ENCODE measurements at places on chromosomes 5 and 9. TPM values are rescaled to one million over a fixed set of nuclear protein-coding genes. Genes with fewer than 3 reads are reported as not detected.

DNA sequence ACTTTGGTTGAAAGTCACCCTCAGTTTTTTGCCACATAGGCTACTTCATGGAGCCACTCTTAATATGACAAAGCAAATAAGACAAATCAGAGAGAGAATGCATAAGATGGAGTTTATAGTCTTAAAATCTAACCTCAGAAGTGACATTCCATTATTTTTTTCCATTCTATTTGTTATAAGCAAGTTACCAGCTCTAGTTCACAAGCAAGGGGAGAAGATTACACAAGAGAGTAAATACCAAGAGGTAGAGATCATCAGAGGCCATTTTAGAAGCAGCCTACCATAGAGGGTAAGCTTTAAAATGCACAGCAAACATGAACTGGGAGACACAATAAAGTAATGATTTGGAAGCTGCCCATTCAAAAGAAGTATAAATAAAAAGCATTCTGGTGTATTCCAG lies 651.3 kb upstream of the MEF2C start:
- DNase-seq: no peak

DNA sequence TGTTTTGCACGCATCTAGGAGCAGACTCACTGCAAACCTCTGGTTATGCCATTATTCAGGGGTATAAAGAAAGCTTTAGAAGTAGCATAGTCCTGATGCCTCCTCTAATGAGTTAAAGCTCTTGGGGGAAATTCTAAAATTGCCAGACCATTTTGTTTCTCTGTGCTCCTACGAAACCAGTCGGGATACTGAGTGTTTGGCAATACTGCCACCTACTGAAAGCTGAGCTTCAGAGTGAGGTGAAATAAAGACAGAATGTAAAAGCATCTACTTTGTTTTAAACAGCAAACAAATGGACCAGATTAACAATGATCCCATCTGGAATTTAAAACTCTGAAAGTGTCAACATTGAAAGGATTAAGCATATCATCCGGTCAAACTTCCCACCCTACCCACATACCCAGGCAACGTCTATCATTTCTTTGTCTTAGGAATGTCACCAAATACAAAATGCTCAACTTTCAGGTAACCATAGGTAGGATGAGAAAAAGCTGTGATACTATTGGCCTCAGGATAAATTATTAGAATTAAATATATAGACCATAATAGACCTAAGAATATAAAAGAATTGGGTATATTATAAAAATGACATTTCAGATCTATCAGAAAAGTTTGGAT lies 77.8 kb upstream of the SHISAL2B start:
- peak; percentile 20 for DNase-seq

CLIC3 gene
- total RNA-seq: 1.0 TPM

GRCh38 chr9:2859776-2860379 lies 16.0 kb upstream of the PUM3 start:
- peak; percentile 52 for DNase-seq

SRA1 gene
- total RNA-seq: 38.9 TPM

DNA sequence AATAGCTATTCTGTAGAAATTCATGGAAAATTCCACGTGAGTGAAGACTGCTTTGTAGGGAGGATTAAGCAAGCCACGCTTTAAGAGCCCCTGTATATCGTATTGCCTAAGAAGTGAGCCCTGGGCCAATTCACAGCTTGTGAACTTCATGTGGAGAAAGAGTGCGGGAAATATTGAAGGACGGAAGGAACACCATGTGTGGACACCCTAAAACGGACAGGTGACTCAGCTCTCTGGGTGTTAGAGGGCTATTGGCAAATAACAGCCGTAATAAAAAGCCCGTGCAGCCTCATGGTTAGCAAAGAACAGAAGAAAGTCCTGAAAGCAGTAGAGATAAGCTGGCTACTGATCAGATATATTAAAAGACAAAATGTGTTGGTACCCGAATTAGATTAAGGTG lies 26.4 kb downstream of the ZNF366 start:
- DNase-seq: no peak

DNA sequence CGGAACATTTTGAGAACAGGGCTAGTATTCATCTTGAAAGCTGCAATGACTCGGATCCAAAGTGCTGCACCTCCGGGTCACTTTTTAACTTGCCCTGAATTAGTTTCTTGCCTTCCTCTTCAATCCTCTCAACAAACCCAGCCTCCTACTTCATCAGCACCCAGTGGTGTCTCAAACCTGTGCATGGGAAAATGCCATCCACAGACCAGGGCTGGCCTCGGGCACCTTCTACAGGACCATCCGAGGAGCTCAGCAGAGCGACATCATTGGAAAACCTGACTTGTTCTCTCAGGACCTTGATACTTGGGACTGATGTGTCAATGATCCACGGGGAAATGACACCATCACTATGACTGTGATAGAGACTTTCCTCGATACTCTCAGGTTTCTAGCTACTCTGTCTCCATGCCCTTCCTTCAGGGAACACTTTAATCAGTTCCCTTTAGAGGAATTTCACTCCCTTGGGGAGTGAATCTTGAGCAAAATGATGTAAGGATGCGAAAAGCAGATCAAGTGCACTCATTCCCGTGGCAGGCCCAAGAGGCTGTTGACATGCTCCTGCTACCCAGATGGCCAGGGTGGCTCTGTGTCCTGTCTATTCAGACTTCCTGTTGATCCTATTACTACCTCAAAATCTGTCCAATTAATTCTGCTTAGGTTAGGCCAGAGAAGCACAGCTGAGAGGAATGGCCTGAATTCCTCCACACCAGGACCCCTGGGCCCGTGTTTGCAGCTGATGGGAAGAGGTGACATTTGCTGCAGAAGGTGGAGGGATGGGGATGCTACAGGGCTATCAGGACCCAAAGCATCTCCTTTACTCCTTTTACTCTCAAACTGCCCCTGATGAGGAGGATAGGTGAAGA lies 96.5 kb upstream of the SLC25A48 start:
- DNase-seq: no peak

DNA sequence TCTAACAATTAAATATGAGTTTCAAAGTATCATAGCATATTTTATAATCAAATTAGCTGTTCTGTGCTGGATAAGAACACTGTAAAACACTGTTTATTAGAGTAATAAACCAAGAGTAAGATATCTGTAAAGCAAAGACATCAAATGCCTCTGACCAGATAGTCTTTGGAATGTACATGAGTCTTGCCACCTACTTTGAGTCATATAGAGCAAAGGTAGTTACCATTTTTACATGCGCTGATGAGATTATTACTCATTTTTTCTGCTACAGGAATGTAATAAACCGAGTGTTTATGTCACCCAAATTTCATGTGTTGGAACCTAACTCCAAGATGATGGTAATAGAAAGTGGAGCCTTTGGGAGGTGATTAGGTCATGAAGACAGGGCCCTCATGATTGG lies 654.5 kb downstream of the CETN3 start:
- no peak for DNase-seq

- DNase-seq: no peak
These were observed 98.1 kb upstream of the ALDH1B1 start for GRCh38 chr9:38294220-38294960.

- no peak for DNase-seq
These were observed 15.4 kb upstream of the WNK2 start for GRCh38 chr9:93168581-93168980.

POLK gene
- 24.1 TPM for total RNA-seq

GRCh38 chr5:93161661-93162654 lies 419.1 kb downstream of the NR2F1-AS1 start:
- no peak for DNase-seq

- DNase-seq: no peak
These were observed 26.2 kb downstream of the TRIM32 start for GRCh38 chr9:116713271-116713670.

MUSK gene
- not detected for total RNA-seq

DNA sequence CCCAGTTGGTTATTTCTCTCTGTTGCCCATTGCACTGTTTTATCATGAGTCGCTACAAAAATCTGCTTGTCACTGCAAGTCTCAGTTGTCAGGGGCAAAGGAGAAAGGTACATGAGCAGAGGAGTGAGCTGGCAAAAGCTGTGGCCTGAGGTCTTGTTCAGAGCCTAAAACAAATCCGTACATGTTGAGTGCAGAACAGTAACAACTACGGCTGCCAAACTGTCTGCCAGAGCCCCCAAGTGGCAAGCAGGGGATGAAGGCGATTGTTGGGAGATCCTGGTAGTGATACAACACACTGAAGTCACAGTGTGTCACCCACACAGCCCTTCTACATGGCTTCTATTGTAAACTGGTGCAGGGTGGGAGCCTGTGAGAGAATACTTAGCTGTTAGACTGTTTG lies 50.9 kb downstream of the BRINP1 start:
- DNase-seq: no peak

Measured in CD4-positive, CD25-positive, alpha-beta regulatory T cell (primary cell).